ENCODE measurements at places on chromosomes 2 and 18.

DNA sequence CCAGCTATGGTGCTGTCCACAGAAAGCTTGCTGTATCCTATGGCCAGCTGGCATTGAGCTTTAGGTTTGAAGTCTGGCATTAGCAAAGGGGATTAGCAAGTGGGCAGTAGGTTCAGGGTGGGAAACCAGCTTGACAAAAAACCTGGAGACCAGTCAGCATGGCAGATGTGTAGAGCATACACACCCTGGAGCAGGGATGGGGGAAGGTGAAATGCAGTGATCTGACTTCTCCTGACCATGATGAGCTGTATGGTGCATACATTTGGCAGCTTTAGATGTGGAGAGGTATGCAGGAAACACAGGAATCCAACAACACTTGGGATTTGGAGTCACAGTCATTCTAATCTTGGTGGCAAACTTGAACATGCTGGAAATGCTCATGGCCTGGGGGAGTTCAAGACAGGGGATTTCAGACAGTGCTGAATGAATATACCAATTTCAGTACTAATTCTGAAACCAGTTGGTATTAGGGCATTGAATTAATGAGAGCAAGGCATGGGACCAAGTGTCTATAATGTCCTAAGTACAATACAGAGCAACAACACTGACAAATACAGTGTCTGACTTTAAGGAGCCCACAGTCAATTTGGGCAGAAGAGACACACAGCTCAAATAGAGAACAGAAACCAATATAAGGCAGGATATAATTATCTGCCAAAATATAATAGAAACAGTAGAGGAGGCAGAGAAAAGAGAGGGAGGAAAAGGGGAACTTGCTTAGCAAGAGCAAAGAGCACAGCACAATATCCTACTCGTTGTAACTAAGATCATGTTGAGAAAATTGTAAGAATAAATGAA is 11.8 kb downstream of the ARHGAP15 start:
- DNase-seq, result no peak

- no peak for DNase-seq
Observed at GRCh38 chr2:233418761-233419546, 64.7 kb downstream of the DGKD start.

DNA sequence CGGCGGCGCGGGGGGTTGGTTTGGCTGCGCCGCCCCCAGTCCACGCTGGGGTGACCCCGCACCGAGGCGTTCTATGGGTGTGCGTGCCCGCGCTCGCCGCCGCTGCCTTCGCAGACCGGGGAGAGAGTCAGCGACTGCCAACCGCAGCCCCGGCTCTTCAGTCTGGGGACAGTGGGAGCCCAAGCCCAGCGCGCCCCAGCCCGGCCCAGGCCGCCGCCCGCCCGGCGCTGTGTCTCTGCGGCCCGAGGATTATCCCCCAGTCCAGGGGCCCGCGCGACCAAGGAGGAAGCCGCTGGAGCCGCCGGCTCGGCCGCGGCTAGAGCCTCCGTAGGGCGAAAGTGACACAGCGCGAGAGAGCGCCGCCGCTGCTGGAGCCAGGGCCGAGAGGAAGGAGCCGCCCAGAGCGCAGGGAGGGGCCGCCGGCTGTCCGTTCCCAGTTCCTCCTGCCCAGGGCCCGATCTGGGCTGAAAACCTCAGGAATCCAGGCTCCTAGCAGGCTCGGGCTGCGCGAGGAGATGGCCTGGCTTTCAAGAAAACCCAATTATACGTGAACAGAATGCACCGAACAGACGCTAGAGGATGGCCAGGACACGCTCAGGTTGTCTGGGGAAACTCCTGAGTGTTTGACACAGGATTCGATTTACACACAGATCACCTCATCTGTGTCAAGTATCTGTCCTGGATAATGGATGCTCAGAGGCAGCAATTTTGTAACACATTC is 2.4 kb downstream of the CTIF start:
- peak; percentile 71 for DNase-seq

DNA sequence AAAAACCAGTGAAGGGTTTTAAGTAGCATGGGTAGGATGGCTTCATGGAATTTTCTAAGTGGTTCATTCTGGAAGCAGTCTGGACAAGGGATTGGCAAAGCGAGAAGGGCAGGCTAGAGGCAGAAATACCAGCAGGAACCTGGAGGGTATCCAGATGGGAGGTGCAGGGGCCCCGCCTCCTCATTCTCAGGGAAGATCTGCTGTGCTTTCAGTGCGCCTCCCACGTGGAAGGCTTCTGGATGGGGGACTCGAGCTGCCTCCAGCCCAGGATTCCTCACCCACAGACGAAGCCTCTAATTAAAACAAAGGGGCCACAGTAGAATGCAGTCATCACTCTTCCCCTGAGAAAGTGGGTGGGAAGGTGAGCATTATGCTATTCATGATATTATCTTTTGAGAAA is 79.8 kb downstream of the VSNL1 start:
- peak; percentile 89 for DNase-seq

- DNase-seq, result peak; percentile 79
Observed at GRCh38 chr18:49061991-49062831, 111.4 kb upstream of the SMAD7 start.

- DNase-seq, result no peak
Observed at GRCh38 chr2:104766683-104767082, 87.2 kb upstream of the POU3F3 start.

GRCh38 chr2:15797939-15798281 is 142.4 kb upstream of the MYCN start:
- DNase-seq, result no peak

- no peak for DNase-seq
Observed at GRCh38 chr2:227397562-227397961, 9.8 kb upstream of the SCYGR1 start.

- no peak for DNase-seq
Observed at GRCh38 chr2:127423478-127423843, 5.2 kb downstream of the PROC start.

- no peak for DNase-seq
Observed at GRCh38 chr18:40935423-40935822, 1019.6 kb upstream of the PIK3C3 start.

- no peak for DNase-seq
Observed at GRCh38 chr2:56232912-56233311, 49.1 kb downstream of the CCDC85A start.

DNA sequence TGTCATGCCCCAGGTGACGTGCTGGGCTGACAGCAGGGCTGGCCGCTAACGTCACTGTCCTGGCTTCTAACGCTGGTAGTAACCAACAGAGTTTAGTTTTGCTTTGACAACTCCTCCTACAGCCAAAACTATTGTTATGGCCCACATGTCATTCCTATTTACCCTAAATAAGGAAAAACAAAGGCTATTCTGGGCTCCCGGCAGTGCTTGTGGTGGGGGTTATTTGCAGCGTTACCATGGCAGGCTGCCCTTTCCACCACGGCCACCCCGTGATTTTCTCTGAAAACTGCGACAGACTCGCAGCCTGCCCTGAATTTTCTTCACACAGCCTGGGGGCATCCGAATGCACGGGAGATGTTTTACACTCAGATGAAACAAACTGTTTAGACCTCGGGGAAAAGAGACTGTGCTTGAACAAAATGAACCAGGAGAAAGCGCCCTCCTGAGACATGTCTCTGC is 115.2 kb downstream of the FAM210A start:
- peak; percentile 60 for DNase-seq

DNA sequence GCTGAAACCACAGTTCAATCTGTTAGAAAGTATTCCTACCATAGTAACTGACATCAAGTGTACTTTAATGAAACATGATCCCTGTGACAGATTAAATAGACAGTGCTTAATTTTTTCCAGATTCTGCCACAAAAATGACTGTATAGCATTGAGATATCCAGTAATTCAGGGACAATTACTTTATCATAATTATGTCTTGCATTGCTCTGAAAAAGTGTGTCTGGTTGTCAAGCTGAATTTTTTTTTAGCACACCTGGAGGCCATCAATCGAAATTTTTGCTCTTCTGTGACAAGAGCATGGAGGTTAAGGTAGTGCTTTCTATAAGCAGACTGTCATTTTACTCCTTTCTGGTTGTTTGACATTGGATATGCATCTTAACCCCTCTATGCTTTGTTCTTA is 1083.8 kb upstream of the NRXN1 start:
- no peak for DNase-seq

DNA sequence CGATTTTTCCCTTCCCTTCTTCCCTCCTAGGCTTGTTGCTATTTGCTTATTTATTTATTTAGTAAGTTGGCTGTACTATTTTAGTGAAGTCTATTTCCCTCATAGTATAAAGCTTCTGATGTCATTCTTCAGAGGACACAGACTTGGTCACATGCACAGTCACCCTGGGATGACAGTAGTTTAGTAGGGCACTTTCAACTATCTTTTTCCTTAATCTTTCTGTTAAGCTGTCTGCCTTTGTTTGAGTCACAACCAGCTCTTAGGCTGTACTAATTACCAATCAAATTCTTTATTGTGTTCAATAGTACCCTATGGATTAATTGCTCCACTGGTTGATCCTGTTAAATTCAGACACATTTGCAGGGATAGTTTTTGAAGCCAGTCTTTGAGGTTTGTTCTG is 26.9 kb upstream of the RAB31 start:
- DNase-seq, result no peak

DNA sequence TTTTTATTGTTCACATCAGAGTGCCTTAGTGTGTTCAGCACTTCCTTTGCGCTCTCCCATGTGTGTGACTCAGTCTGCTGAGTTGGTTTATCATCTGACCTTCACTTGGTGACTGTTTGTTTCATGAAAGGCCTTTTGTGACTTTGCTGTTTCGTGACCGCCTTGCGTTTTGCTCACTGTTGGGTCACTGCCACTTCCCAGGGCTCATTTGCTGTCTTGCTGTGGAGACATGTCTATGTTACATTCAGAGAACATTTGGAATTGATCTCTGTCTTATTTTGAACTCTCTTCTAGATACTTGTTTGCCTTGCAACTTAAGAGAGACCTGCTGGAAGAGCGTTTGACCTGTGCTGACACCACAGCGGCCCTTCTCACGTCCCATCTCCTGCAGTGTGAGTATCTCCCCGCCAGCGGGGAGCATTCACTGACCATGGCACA is 54.7 kb downstream of the FARP2 start:
- DNase-seq, result no peak

- DNase-seq, result no peak
Observed at GRCh38 chr2:1421731-1422130, 8.5 kb downstream of the TPO start.

GRCh38 chr2:205714789-205715720 is 32.8 kb downstream of the NRP2 start:
- DNase-seq, result no peak

DNA sequence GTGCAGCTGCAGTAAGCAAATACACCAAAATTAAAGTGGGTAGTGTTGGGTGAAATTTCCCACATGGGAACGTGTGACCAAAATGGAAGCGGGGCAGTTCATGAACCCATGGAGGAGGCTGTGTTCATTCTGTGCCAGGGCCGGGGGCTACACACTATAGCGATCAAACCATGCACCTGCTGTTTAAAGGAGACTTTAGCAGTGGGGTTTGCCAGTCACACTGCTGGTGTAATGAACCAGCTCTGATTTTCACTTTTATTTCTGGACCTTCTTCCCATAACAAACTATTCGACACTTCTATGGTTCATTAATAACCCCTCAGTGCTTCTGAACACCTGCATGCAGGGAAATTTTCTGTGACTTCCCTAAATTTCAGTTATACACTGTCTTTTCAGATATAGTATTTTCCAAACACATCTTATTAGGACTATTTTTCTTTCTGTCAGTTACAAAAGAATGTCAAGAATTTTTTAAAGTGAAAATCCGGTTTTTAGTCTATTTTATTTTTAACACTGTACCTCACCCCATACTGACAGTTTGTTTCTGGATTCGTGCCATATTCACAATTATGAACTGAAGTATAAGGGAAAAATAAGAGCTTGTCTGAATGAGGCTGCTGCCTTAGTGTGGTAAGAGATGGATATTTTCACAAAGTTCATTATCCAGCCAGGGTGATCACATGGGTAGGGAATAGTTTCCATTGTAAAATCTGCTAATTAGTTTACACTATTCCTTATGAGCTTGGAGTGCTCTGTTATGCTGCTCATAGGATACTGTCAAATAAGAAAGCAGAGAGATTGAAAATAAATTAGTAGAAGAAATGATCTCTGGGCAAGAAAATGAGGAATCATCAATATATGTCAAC is 111.3 kb upstream of the CAVIN2 start:
- no peak for DNase-seq

- peak; percentile 66 for DNase-seq
Observed at GRCh38 chr18:24726727-24727492, 266.5 kb downstream of the HRH4 start.

DNA sequence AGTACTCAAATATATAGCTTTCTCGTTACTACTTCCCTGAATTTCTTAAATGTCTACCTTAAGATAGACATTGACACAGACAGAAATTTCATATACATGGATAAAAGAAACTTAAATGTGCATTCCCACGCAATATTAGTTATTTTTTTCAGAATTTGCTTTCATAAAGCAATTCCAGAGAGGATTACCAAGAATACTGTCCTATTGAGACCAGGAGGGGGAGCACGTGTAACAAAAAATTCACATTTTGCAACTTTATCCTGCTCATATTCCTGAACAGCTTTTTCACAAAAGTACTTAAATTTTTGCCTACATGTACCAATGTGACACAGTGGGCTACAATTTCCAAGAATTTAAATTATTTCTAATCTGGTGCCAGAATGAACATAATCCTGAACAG is 30.7 kb upstream of the ERCC3 start:
- peak; percentile 17 for DNase-seq

- no peak for DNase-seq
Observed at GRCh38 chr2:36698993-36699392, 2.5 kb downstream of the VIT start.

DNA sequence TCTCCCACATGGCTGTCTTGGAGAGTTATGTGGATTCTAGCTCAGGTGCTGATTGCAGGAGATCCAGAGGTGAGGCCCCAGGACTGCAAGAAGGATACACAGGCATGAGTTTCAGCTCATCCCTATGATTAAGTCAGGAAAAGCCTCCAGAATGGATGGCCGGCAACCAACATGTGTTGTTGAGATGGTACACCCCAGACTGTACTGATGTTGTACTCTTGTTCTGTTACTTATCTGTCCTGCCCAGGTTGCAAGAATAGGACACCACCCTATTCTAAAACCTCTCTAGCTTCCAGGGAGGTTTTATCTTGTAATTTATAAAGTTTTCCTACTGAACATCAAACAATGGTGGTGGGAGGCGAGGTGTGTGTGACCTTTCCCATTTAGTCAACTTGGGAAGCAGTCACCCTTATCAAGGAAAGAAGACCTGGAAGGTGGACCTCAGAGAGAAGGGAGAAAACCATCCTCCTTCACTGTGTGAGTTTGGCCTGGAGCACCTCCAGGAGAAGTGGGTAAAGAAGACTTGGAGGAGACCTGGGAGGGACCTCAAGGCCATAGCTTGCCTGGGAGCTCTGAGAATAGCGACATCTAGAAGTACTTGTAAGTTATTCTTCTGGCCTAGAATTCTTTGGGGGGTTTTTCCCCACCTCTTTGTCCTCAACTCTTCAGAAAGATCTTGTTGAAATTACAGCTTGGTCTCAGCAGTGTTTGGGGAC is 8.6 kb downstream of the FAM124B start:
- no peak for DNase-seq

Data from cerebellum (tissue), 4 donors.